ENCODE measurements at places on chromosomes 2 and 18.

DNA sequence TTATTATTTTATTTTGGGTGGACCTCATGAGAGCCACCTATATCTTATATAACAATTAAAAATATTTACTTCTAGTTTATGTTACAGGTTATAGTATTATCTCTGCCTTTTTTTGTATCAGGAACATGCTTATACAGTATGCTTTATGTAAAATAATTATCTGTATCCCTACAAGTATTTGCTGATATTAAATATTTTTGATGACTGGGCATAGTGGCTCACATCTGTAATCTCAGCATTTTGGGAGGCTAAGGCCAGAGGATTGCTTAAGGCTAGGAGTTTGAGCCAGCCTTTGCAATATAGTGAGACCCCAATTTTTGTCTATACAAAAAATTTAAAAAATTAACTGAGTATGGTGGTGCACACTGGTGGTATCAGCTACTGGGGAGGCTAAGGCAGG, 39.6 kb downstream of the MOB4 start:
- no peak for DNase-seq

GRCh38 chr2:96120091-96120720, 3.8 kb upstream of the ADRA2B start:
- no peak for DNase-seq

DNA sequence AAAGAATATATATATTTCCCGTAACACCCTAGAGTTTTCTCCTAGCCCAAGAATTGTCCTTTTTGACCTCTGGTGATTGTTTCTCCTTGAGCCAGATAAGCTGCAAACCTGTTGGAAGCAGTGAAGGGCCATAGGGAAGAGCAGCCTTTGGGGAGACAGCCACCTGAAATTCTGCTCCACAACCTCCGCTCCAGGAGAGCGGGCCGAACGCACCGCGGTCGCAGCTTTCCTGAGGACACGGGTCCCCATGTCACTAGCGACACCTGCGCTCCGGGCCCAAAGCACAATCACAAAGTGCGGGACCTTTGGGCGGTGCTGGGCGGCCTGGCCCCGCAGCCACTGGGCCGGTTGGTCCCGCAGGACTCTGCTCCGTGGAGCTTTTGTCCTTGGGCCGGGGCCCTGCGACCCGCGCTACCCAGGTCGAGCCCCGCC, 557 bp upstream of the DSG2 start:
- DNase-seq, result no peak

DNA sequence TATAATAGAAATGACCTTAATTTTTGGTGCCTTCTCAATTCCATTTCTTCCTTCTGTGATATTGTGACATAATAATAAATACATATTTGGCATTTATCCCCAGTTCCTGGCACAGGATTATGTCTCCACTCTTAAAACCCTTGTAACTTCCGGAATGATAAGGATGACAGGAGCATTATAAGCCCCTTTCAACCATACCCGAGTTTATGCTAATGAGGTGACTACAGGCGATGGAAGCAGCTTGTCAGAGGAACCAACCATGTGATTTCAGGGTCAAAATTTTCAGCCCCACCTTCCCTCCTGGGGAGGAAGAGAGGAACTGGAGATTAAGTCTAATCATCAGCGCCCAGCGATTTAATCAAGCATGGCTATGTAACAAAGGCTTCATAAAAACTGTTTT, 528.5 kb upstream of the CRIM1 start:
- DNase-seq, result no peak

- no peak for DNase-seq
Observed at GRCh38 chr2:206438196-206438724, 5.1 kb upstream of the ADAM23 start.

- DNase-seq, result no peak
Observed at GRCh38 chr2:53242090-53242489, 525.5 kb upstream of the CHAC2 start.

DNA sequence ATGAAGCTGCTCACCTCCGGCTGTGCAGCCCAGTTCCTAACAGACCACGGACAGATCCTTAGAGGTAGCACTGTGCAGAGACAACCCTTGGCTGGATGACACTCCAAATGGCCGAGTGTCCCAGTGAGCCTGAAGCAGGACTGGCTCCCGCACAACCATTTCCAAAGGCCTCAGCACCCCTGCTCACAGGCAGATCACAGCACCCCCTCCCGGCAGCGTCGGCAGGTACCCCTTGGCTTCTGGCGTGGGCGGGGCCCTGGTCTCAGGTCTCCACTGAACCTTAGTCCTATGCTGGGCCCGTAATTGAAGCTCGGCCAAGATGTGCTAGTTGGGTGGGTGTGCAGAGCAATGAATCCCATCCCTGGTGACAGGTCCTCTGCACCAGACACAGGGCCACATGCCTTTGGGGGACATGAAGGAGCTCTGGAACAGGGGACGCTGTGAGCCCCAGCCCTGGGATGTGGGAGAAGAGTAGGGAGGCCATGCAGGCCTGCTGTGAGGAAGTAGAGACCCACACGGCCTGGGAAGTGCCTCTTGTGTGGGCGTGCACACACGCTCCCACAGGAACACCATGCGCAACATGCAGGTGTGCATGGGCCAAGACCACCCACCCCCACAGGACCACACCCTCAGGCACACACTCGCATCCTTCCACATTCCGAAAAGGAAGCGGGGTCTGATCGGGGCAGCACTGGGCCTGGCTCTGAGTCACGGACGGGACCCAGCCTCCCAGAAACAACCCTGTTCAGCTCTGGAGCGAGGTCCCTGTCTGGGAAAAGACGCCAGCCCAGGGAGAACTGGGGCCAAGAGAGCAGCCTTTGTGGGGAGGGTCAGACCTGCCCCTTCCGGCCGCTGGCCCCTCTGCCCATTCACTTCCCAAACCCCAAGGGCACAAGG, 2.8 kb downstream of the DUSP2 start:
- no peak for DNase-seq

- DNase-seq, result no peak
Observed at GRCh38 chr2:187017438-187017837, 168.5 kb upstream of the ZSWIM2 start.

- DNase-seq, result no peak
Observed at GRCh38 chr2:104863468-104864279, 9.8 kb downstream of the POU3F3 start.
